ENCODE measurements at places on chromosomes 2 and 18.

- DNase-seq: no peak
These were observed 47.7 kb upstream of the NR4A2 start for GRCh38 chr2:156380117-156380645.

GRCh38 chr2:10909050-10909995, 2.4 kb upstream of the KCNF1 start:
- no peak for DNase-seq

DNA sequence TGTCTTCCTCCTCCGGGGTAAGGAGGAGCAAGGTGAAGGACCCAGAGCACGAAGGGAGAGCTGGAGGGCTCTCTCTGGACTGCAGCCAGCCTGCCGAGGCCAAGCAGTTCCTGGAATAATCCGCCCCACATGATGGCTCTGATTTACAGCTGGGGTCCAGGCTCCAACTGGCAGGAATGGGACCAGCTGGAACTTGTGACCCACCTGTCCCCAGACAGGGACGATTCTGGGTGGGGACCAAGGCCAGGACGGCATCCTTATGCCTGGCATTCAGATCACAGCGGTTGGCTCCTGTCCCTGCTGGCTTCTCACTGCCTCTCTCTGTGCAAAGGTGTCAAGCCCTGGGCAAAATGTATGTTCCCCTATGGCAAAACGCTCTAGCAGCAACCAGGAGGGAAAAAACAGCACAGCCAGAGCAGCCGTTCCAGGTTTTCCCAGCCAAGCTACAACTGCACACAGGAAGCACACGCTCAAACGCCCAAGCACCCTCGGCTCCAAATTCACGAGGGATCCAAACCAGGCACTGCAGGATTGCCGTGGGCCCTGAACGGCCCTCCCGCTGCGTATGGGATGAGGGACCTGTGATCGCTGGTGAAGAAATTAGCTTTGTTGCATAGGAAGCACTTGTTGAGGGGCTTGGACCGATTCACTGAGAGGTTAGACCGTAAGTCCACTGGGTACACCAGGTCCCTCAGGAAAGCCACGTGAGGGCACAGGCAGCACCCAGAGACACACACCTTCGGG, 35.8 kb downstream of the FAM178B start:
- no peak for DNase-seq

DNA sequence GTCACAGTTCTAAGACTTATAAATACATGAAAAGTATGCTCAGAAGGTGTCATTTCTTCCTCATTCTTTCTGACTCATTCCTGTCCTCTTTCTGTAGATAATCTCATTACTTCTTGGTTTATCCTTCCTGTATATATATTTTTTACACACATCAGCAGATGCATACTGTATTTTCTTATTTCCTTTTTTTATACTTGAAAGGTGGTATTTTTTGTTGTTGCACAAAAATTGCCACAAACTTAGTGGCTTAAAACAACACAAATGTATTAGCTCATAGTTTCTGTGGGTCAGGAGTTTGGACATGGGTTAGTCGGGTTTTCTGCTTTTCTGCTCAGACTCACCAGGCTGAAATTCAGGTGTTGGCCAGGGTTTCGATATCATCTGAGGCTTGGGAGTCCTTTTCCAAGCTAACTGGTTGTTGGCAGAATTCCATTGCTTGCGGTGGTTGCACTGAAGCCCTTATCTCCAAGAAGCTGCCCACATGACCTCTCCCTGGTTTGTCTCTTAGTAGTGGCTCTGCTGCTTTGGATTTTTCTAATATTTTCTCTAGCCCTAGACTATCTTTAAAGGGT, 162.6 kb downstream of the FMNL2 start:
- no peak for DNase-seq

DNA sequence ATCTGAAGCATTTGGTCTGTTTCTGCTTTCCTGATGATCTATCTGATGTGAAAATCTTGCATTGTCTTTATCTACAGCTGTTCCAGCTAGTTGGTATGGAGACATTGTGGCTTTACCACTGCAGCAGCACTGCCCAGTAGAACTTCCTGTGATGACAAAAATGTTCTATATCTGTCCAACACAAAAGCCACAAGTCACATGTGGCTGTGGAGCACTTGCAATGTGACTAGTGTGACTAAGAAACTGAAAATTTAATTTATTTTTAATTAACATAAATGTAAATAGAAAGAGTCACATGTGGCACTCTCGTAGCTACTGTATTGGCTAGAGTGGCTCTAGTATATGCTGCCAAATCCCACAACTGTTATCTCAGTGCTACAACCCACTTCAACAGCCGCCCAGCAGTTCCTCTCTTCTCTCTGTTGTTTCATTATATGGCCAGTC, 425.7 kb downstream of the SETBP1 start:
- DNase-seq: peak; percentile 7

- DNase-seq: no peak
These were observed 112.9 kb downstream of the PXDN start for GRCh38 chr2:1631292-1632001.

DNA sequence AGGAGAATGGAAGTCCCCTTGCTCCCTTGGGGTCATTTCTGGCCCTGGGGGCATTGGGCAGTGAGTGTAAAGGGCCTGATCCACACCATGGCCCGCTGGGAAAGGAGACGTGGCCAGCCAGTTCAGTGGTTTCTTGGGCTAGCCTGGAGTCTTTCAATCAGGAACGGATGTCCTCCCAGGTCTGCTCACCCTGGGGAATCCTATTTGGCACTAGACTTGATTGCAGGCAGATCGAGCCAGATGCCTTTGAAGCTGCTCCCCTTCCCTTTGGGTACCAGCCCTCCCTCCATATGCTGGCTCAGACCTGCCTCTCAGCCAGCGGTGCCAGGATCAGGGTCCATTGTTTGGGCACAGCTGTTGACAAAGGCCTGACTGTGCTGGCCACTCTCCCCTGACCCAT, 11.0 kb downstream of the FBLN7 start:
- no peak for DNase-seq

DNA sequence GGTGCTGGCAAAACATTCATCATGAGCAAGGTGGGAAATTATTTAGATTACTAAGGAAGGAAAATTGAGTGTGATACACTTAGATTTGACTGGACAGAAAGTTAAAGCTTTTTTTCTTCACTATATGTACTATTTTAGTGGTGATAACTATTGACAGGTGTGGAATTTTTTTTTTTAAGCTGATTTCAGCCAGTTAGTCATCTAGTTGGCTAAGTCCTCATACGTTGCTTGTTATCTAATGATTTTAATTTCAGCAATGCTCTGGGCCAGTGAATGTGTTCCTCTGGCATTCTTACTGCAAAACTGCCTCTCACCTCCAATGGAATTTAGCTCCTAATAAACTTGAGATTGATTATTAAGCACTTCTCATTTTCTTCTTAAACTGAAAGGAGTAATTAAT, 1223.2 kb upstream of the ACVR2A start:
- DNase-seq: no peak

GRCh38 chr18:7576685-7577084, 9.6 kb downstream of the PTPRM start:
- no peak for DNase-seq

DNA sequence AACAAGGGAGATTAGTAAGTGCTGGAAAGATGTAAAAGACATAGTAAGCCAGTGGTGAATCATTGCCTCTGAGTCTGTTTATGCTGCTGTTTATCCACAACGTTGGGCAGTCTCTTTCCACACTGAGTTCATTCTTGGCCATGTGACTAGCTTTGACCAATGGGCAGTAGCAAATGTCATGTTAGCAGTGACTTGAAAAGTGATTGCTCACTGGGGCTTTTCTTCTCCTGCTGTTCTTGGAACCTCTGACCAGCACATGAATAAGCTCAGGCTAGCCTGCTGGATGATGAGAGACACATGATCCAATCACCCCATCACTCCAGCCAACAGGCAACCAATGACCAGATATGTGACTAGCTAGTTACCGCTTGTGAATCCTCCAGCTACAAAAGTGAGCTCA, 360.4 kb downstream of the SLC4A3 start:
- no peak for DNase-seq

- DNase-seq: no peak
These were observed 174.5 kb downstream of the MYCN start for GRCh38 chr2:16114836-16115235.

GRCh38 chr2:76867854-76868253, 654.3 kb downstream of the LRRTM4 start:
- DNase-seq: no peak

- no peak for DNase-seq
These were observed 22.7 kb downstream of the LDLRAD4 start for GRCh38 chr18:13241083-13241892.

GRCh38 chr2:56183643-56184499, at the start of gene CCDC85A:
Gene CCDC85A (plus strand): TSS chr2:56183990. CDS start chr2:56184625, 635 bp downstream.
- peak; percentile 71 for DNase-seq

DNA sequence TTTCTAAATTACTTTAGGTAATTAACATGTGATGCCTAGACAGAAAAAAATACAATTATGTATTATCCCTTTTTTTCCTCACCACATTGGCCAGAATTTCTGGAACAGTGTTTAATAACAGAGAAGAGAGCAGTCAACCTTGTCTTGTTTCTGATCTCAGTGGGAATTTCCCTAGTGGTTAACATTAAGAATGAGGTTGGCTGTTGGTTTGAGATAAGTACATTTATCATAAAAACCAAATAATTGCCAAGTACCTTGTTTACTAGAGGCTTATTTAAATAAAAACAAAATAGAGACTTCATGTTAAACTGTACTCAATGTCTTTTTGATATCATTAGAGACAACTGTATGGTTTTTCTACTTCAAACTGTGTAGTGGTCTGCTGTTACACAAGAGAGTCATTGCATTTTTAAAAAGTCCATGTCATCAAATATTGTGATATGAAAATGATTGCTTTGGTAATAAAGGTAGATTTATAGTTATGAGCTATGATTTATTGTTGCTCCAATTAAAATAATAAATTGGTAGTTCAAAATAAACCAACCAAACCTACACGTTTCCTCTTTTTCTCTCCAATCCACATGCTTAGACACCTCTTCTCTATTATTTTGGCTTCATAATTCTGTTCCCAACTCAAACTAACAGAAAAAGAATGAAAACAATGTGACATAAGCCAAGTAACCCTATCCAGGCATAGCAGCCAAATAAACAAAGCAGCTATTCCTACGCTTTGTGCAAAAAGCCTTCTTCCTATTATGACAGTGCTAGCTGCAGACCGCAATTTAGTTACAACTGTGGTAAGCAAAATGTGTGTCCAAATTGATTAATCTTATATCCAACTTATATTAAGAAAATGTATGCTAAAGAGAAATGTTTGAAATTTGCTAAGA, 20.9 kb upstream of the TANK start:
- DNase-seq: no peak

GRCh38 chr18:45127405-45127804, 446.7 kb downstream of the SETBP1 start:
- DNase-seq: no peak

- no peak for DNase-seq
These were observed 64.0 kb downstream of the NDUFA10 start for GRCh38 chr2:239960929-239961661.

DNA sequence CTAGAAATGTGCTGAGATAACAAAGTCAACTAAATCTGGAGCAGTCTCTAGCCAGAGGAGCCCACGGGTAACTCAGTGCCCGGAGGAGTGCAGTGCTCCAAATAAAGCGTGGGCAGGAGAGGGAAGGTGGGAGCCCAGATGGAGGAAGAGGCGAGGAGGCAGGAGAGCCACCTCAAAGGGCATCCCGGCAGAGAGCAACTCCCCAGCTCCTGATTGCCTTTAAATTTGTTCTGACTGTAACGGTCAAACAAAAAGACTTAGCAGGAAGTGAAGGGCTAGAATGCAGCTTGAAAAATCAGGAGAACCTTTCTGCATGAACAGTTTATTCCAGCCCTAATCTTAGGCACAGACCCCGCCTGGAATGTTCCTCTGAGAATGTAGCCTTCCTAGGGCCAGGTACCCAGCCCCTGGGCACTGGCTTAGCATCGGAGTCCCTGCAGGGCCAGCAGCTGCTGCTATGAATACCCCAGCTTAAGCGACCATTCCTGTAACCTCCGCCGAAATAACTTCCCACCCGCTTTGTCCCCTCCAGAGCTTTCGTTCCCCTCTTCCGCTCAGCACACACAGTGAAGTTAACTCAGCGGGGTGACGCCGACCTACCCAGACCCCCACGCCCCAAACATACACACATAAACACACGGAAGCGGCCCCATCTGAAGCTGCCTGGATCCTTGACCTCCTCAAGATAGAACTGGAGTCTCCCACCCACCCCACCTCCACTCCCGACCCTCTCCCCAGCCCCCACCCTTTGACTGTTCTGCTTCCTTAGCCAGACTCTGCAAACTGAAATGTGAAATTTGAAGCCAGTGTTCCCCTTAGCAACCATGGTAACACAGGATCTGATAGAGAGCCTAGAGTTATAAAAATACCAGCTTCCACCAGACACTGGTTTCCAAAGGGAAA, 123.2 kb downstream of the SMAD7 start:
- no peak for DNase-seq

GRCh38 chr2:75527676-75528075, 33.1 kb downstream of the EVA1A start:
- no peak for DNase-seq

- no peak for DNase-seq
These were observed 27.1 kb upstream of the SCYGR1 start for GRCh38 chr2:227414846-227415245.

All from globus pallidus (tissue), 1 donor.